Stimulated activated CD8-positive, alpha-beta memory T cell treated with anti-CD3 and anti-CD28 coated beads, Interleukin-7, amount 100 ng/mL, for 48 hours (primary cell): ENCODE measurements at places on chromosomes 7 and 10.

GRCh38 chr7:134108802-134109201 lies 18.3 kb upstream of the LRGUK start:
- no peak for DNase-seq

GRCh38 chr10:71545001-71545400 lies 148.3 kb downstream of the CDH23 start:
- DNase-seq: no peak

GRCh38 chr7:35909870-35910357 lies 109.1 kb downstream of the SEPTIN7 start:
- DNase-seq: no peak

DNA sequence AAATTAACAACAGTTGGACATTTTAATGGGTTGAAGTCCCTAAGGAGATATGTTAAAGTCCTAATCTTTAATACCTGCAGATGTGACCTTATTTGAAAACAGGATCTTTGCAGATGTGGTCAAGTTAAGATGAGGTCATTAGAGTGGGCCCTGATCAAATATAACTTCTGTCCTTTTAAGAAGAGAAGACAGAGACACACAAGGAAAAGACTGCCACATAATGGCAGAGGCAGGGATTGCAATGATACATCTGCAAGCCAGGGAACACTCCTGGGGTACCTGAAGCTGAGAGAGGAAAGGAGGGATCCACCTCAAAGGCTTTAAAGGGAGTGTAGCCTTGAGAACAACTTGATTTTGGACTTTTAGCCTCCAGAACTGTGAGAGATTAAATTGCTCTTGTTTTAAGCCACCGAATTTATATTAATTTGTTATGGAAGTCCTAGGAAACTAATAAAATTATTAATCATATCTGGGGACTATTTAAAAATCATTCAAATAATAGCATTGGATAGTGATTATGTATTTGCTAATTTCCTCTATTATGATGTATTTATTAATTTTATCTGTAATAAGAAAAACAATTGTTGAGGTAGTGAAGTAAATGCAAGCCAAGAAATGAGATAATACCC lies 700.0 kb upstream of the PCDH15 start:
- DNase-seq: no peak

- DNase-seq: peak; percentile 52
These were observed 18.1 kb downstream of the GARS1 start for GRCh38 chr7:30612658-30613265.
